ENCODE measurements at places on chromosomes 12 and 14.

DNA sequence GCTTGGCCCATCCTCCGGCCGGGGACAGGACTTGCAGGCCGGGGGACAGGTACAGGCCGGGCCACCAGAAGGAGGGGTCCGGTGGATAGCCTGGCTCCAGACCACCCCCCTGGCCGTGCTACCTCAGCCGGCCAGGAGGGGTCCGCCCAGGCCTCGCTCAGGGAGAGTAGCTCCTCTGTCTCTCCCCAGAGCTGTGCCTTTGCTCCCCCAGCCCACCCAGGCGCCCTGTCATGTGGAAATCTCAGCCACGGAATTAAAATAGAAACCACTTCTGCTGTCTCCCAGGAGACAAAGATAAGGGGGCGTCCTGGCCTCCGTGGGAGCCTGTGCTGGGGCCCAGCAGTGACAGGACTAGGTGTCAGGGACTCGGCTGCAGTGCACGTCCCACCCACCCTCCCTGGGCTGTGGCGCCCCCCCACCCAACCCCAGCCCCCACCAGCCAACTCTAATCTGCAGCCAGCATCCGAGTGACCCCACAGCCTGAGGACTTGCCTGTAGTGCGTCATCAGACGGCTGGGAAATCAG, 3.3 kb upstream of the CRIP2 start:
- DNase-seq, result no peak

DNA sequence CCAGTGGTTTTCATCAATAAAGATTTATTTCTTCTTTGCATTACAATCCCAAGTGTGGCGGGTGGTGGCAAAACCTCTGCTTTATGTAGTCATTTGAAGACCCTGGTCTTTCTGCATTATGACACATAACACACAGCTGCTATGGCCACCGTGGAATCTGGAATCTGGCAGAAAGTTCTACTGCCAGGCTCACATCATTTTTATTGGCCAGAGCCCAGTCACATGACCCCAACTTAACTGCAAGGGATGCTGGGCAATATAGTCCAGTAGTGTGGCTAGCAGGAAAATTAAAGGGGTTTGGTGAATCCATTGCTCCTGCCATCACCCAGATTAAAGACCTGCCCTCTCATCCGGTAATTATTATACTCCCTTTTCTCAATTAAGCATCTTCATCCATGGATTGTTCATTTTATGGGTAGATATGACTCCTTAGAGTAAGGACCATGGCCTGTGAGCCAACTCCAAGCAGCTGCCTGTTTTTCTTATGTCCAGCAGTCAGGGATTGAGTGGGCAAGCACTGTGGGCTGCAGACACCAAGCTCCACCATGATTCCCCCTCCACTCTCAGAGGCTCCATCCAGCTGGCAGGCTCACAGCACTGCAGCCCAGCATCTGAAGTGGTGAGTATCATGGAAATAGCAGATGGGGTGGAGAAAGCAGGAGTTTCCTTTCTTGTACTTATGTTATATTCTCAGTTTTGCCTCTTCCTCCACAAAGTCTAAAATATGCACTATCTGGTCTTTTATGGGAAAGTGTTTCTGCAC, 1030.7 kb downstream of the AACS start:
- DNase-seq, result no peak

DNA sequence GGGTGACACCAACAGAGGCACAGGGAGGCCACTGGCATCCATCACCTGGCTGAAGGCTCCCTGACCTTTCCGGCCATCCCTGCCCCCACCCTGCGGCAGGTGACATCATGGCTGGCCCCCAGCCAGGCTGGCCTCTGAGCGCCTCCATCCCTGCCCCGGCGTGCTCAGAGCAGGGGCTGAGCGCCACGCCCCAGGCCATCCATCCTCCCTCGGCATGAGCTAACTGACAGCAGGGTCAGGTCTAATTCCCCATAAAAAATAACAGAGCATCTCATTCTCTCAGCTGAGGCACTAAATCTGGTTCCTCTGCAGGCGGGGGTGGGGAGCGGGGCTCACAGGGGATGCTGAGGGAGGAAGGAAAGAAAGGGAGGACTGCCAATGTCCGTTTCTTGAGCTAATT, 50.7 kb downstream of the PRIMA1 start:
- DNase-seq, result no peak

DNA sequence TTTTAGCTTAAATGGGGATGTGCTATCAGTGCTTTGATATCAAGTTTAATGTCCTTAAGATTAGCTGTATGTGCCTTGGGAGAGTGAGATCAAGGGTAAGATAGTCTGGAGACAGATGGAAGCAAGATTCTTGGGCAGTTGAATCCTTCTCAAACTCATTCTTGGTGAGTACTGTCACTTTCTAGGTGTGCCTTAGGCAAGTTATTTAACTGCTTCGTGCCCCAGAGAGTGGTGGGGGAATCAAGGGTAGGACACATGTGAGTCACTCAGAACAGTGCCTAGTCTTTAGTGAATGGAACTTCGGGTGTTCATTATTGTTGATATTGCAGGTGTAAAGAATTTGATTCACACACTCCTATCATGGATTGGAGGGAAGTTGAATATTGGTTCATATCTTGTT, 803.7 kb downstream of the DIO2 start:
- DNase-seq, result no peak

GRCh38 chr12:92765871-92766270, 63.1 kb downstream of the PLEKHG7 start:
- DNase-seq, result no peak
